ENCODE measurements at places on chromosomes 4 and X.
A peak's percentile ranks its signal among the peaks of the same experiment; 100 is the strongest.

DNA sequence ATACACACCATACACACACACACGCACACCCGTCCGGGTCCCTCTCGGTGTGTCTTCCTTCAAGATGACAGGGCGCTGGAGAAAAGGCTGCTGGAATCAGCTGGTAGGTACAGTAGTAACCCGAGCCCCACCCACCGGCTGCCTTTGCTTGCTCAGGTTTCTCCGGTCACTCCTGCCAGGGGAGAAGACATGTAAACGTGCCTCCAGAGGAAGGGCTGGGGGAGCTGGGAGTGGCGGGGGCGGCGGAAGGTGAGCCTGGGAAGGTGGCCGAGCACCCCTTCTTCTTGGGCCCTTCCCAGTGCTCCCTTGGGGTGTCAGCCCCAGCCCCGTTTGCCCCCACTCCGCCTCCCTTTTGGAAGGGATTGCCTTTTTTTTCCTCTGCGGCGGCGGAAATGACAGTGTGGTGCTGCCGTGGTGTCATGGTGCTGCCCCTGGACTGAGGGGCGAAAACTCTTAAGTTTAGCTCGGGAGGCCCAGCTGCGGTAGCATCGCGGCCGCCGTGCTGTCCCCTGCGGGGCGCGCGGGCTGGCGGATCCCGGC, at the start of gene MID2:
Gene MID2 (plus strand): TSS at position 169 of the 540 bp plus-strand sequence. CDS start 561 bp downstream, outside the sequence.
- DNase-seq, result peak; percentile 69
- H3K4me1 ChIP-seq, result peaks cover 30% of the 10 kb centered on the region
- H3K27ac ChIP-seq, result no peak within 1 kb of the TSS
- no peaks in the 10 kb centered on the region for H3K27me3 ChIP-seq
- H3K36me3 ChIP-seq, result peaks cover 14% of the 10 kb centered on the region

DNA sequence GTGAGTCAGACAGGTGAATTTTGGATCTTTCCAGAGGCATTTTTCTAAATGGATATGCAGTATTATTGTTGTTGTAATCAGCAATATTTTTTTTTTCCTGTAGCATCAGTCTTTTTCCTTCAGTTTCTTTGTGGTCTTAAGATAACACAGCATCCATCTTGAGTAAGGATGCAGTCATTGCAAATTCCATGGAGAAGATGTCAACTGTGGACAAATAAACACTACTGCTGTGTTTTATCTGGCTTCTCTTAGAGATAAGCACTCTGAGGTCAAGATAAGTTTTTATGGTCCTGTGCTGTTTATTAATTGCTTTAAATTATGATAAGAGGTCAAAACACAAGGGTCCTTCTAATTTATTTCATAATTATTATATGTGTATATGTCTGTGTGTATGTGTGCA, 1255.7 kb downstream of the ADGRL3 start:
- no peaks in the 10 kb centered on the region for H3K4me1 ChIP-seq
- H3K27ac ChIP-seq, result no peak overlapping the region
- no peak overlapping the region for H3K4me3 ChIP-seq

DNA sequence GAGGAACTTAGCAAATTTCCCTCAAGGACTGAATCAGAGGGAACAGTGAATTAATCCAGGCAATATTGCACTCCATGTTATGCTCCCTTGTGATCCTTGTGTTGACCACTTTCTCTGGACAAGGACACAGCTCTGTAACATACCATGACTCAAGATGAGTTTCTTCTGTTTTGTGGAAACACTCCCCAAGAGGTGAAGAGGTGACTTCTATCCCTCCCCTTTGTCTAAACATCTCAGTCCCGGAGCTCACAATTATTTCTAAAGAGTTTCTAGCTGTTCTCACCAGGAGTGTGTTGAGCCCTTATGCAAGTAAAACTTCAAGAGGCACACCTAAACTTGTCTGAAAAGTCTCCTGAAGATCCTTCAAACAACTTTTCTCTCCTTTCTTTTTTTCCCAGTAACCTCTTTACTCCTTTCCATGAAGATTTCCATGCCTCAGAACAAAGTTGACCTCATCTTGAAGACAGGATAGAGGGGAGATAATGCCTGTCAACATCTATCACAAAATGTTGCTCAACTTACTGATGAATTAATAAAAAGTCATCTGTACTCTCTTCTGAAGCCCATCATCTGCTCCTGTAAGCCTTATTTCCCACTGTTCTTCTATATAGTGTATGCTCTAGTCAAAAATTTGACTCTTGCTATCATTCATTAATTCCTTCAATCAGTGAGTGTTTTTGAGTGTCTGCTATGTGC, 429.1 kb downstream of the SPRY1 start:
- H3K36me3 ChIP-seq, result no peaks in the 10 kb centered on the region
- DNase-seq, result no peak
- H3K4me3 ChIP-seq, result no peak overlapping the region
- no peaks in the 10 kb centered on the region for H3K27me3 ChIP-seq
- H3K27ac ChIP-seq, result no peak overlapping the region

DNA sequence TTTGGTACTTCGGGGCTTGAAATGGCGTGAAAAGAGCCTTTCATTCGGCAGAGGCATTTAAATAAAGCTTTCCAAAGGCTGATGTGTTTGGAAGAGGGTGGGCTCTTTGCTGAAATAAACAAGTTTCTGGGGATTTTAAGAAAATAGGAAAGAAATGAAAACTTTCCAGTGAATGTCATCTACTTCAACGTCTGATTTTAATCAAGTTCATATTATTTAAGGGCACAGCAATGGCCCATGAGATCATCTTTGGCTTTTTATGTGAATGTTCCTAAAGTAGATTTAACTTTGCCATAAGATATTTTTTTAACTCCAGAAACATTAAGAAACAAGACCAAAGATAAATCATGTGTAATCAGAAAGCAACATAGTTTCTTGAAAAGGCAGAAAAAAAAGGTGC, 69.8 kb upstream of the TTC29 start:
- no peaks in the 10 kb centered on the region for H3K4me1 ChIP-seq
- no peak for DNase-seq
- H3K36me3 ChIP-seq, result no peaks in the 10 kb centered on the region
- no peak overlapping the region for H3K4me3 ChIP-seq
- H3K27ac ChIP-seq, result no peak overlapping the region

DNA sequence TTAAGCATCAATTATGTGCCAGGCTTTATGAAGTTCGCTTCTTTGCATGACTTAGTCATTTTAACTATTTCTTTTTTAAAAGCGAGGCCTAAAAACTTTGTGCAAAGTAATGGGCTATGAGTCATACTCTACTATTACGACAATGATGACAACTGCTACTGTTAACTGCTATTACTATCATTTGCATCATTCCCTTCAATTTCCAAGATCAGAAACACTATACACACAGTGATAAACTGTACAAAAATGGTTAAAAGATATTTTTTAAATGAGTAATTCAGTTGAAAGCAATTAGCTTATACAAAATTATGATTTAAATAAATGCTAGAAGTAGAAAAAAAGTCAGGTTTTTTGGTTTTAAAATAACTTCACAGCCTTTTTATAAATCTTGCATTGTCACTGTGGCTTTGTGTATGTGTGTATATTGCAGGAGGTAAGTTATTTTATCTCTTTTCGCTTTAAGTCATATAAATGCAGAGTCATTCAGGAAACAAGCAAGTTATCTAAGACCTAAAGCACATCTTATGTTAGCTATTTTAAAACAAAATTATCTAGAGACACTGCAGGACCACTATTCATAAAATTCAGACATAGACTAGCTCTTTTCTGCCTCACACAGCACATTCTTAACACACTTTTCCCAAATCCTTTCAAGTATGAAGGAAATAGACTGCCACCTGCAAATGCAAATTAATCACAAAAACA, 18.5 kb upstream of the CXCL3 start:
- no peak for DNase-seq
- H3K4me3 ChIP-seq, result no peak overlapping the region
- H3K27me3 ChIP-seq, result no peaks in the 10 kb centered on the region
- H3K36me3 ChIP-seq, result peaks cover 6% of the 10 kb centered on the region
- peak overlapping the region; percentile 91 for H3K27ac ChIP-seq

DNA sequence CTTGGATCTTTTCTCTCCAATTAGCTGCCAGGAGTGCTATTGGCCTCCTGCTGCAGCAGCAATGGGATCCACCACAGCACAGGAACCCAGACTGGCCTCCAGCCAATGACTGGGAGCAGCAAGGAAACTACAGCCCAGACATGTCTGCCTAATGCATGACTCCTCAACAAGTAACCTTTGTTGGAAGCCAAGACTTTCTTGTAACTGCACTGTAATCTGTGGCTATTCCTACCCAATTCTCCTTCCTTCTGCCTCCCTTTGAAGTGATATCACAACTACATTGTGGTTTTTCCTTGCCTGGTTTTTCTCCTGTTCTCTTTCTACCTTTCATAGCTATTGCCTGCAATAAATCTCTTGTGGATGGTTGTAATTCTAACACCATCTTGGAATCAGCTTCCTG, 39.8 kb downstream of the SNCA start:
- H3K27ac ChIP-seq, result peak overlapping the region; percentile 30
- H3K4me3 ChIP-seq, result no peak overlapping the region
- H3K27me3 ChIP-seq, result no peaks in the 10 kb centered on the region
- H3K36me3 ChIP-seq, result no peaks in the 10 kb centered on the region
- H3K4me1 ChIP-seq, result peaks cover 19% of the 10 kb centered on the region
- DNase-seq, result peak; percentile 7

GRCh38 chr4:107870916-107871786, 46.4 kb downstream of the SGMS2 start:
- no peaks in the 10 kb centered on the region for H3K27me3 ChIP-seq
- peaks cover 28% of the 10 kb centered on the region for H3K4me1 ChIP-seq
- H3K4me3 ChIP-seq, result no peak overlapping the region
- peaks cover 7% of the 10 kb centered on the region for H3K36me3 ChIP-seq
- no peak overlapping the region for H3K27ac ChIP-seq
- DNase-seq, result no peak
